ENCODE measurements at places on chromosomes 5 and 9.

- DNase-seq = no peak
Observed at GRCh38 chr5:34976347-34976746, 47.0 kb downstream of the DNAJC21 start.

DNA sequence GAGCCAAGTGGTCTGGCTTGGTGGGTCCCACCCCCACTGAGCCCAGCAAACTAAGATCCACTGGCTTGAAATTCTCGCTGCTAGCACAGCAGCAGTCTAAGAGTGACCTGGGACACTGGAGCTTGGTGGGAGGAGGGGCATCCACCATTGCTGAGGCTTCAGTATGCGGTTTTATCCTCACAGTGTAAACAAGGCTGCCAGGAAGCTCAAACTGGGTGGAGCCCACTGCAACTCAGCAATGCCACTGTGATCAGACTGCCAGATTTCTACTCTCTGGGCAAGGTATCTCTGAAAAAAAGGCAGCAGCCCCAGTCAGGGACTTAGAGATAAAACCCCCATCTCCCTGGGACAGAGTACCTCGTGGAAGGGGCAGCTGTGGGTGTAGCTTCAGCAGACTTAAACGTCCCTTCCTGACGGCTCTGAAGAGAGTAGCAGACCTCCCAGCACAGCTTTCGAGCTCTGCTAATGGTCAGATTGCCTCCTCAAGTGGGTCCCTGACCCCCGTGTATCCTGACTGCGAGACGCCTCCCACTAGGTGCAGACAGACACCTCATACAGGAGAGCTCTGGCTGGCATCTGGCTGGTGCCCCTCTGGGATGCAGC is 18.2 kb upstream of the STK32A start:
- DNase-seq = no peak

- no peak for DNase-seq
Observed at GRCh38 chr5:31359839-31360238, 166.4 kb downstream of the CDH6 start.

DNA sequence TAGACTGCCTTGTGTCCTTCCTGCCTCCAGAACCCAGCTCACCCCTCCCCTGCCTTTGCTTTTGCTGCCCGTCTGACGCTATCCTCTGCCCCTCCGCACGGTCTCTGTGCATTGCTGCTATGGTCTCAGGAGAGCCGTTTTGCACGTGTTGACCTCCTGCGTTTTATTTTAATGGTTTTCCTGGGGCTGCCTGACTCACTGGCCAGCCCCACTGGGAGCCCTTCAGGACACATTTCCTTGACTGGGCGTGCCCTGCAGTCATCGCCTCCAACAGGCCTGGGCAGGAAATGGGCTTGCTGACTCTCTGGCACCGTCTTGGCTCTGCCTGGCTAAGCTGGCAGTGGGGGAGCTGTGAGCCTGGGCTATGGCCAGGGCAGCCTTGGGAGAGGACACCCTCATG is 17.9 kb upstream of the ASS1 start:
- DNase-seq = no peak

- DNase-seq = no peak
Observed at GRCh38 chr5:33232731-33233505, 207.8 kb upstream of the TARS1 start.

GRCh38 chr5:171897231-171897630 is 109.2 kb downstream of the FBXW11 start:
- DNase-seq = no peak

DNA sequence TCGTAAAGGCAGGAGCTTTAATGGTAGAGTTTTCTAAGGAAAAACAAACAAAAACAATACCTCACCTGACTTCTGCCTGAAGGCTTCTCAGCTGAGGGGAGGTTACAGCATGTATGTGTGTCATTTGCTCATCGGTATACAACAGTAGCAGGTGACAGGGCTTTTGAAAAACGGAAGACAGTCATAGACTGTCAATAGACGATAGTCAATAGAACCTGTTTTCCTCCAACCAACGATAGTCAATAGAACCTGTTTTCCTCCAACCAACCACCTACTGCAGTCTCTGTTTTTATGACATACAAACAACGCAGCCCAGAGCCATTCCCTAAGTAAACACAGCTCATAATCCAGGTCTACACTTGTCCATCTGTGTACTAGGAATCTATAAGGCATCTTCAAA is 74.6 kb downstream of the RETREG1 start:
- DNase-seq = no peak

DNA sequence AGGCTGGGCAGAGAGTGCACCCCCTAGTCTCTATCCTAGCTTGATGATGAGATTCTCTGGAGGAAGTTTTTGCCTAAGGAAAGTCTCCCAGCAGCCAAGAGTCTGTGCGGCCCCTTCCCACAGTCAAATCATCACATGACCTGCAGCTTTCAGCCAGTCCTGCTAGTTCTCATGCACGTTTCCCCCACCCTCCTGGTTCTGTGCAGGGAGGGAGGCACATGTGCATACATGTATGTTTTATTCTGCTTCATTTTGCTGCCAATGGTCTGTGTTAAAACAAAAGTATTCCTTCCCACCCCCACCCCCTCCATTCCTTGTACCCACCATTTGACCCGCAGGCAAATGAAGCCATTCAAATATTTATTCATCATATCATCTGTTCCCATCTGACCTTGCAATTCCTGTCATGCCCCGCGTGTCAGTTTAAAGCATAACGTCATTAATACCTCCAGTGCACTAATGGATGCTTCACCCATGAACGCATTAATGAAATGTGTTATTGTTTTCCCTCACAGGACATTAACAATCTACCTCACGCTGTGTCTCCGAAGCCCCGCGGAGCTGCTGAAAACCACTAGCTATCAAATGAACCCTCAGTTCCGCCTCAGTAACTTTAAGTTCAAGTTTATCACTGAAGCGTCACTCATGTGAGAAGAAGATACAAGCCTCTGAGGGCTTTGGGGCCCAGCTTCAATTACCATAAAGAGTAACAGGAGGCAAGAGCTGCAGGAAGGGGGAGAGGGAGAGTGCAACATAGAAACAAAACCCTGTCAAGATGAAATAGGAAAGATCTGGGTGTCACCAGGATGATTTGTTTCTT is 139.6 kb downstream of the RASEF start:
- no peak for DNase-seq

- DNase-seq = no peak
Observed at GRCh38 chr9:134942011-134942787, 24.5 kb upstream of the FCN1 start.

- DNase-seq = no peak
Observed at GRCh38 chr9:116608064-116608463, 79.0 kb upstream of the TRIM32 start.

DNA sequence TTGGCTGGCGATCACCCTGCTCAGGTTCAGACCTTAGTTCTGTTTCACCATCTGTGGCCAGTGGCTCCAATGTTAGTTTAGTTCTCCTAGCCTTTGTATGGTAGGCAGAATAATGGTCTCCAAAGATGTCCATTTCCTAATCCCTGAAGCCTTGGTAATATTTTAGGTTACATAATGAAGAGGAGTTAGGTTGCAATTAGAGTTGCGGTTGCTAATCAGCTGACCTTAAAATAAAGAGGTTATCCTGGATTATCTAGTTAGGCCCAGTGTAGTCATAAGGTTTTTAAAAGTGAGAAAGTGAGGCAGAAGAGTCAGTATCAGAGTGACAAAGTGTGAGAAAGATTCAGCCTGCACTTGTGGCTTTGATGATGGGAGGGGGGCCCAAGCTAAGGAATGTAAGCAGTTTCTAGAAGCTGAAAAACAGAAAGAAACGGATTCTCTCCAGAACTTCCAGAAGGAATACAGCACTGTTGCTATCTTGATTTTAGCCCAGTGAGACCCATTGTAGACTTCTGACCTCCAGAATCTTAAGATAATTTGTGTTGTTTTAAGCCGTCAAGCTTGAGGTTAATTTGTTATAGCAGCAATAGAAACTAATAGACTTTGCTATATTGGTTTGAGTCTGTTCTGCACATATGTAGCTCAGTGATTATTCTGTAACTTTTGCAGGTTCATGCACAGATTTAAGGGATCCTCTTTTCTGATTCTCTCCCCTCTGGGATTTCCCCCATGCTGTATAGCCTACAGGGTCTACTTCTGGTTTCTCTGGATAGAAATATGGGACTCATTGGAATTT is 21.6 kb downstream of the LNPEP start:
- no peak for DNase-seq
